ENCODE measurements at places on chromosomes 2 and 18.

GRCh38 chr2:124476291-124476690 lies 451.2 kb downstream of the CNTNAP5 start:
- no peaks in the 10 kb centered on the region for H3K4me1 ChIP-seq
- no peaks in the 10 kb centered on the region for H3K36me3 ChIP-seq
- no peaks in the 10 kb centered on the region for H3K27me3 ChIP-seq
- H3K4me3 ChIP-seq, result no peak overlapping the region
- no peak for DNase-seq

- H3K36me3 ChIP-seq, result no peaks in the 10 kb centered on the region
- no peaks in the 10 kb centered on the region for H3K4me1 ChIP-seq
- no peak overlapping the region for H3K27ac ChIP-seq
- no peak overlapping the region for H3K4me3 ChIP-seq
Observed at GRCh38 chr2:82657106-82657505, 1802.0 kb downstream of the SUCLG1 start.

GRCh38 chr2:27988718-27989117 lies 98.2 kb downstream of the BABAM2 start:
- H3K36me3 ChIP-seq, result no peaks in the 10 kb centered on the region
- H3K4me3 ChIP-seq, result no peak overlapping the region
- no peaks in the 10 kb centered on the region for H3K27me3 ChIP-seq
- DNase-seq, result no peak

DNA sequence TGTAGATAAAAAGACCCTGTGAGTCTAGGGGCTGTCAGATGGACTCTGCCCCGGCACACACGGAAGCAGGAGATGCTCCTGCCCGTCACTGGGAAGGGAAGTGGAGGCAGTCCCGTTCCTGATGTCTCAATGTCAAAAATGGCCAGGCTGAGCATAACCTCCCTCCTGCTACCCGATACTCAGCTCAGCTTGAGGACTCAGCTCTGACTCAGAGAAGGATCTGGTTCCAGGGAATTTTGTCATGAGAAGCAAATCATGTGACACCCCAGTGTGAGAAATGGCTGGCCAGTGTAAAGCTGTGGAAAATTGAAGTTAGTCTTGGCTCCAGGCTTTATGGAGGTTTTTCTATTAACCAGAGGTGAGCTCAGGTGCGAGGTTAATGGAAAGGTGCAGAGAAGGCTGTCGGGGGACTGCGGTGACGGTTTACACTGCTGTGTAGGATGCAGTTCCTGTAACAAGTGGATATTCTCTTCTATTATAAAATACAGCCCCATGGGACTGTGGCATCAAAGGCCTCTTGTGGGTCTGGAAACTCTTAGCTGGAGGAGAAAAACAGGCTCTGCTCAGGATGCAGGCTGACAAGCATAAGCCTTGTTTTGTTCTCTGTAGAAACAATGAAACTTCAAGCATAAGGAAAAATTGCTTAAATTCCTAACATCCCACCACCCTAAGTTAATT lies 24.7 kb upstream of the AGAP1 start:
- no peak overlapping the region for H3K4me3 ChIP-seq
- H3K4me1 ChIP-seq, result peaks cover 5% of the 10 kb centered on the region
- no peaks in the 10 kb centered on the region for H3K27me3 ChIP-seq

DNA sequence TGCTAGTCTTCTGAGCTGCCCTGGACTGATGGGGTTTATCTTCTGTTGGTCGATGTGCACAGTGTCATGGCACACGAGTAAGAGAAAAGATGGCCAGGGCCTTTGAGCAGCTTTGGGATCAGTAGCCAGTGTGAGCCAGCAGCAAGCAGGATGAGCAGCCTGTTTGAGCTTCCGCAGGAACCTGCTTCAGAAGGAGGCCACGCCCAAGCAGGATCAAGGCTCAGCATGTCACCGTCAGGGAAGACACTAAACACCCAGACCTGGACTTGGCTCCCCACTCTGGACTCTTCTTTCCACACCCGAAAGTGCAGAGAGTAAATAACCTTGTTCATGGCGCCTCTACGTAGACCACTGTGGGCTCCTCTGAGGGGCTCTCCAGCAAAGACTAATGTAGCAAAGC lies 25.2 kb upstream of the ASB1 start:
- no peak for DNase-seq
- H3K27ac ChIP-seq, result no peak overlapping the region
- peaks cover 2% of the 10 kb centered on the region for H3K36me3 ChIP-seq
- H3K27me3 ChIP-seq, result no peaks in the 10 kb centered on the region
- no peaks in the 10 kb centered on the region for H3K4me1 ChIP-seq

DNA sequence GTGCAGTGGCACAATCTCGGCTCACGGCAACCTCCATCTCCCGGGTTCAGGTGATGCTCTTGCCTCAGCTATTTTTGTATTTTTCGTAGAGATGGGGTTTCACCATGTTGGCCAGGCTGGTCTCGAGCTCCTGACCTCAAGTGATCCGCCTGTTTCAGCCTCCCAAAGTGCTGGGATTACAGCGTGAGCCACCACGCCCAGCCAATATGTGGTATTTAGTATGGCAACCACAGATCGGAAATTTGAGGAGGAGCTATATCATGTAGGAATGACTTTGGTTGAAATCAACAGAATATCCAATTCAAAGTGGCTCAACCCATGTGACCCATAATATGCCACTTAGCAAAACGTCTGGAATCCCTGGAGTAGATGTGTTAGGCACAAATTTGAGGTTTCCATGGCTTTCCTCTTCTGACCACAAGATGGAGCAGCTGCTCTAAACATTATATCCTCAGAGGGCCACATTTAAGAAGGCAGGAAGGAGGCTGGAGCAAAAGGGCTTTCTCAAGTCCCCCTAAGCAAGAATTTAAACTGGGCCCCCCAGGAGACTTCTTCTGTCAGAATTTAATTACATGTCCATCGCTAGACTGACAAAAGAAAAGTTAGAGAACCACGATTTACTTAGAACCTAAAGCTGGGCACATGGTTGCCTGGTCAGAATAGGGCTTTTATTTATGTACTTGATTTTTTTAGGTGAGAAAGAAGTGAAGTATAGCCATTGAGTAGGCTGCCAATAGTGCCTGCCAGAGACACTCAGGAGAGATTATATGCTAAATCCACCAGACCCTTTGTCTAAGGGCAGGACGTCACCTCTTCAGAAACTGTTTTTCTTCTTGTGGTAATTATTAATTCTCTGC lies 49.6 kb upstream of the ITSN2 start:
- peaks cover 27% of the 10 kb centered on the region for H3K4me1 ChIP-seq
- H3K27ac ChIP-seq, result peak overlapping the region; percentile 66
- peak; percentile 90 for DNase-seq
- H3K4me3 ChIP-seq, result no peak overlapping the region
- H3K27me3 ChIP-seq, result no peaks in the 10 kb centered on the region
